ENCODE measurements at places on chromosomes 1 and 21. TPM values are rescaled to one million over a fixed set of nuclear protein-coding genes. Genes with fewer than 3 reads are reported as not detected.

Gene EXO1
- total RNA-seq, result 6.3 TPM

Gene LGALS8
- 63.9 TPM for total RNA-seq

Gene GOLT1A
- not detected for total RNA-seq

Gene SPATA46
- total RNA-seq, result not detected

Gene PLEKHN1
- total RNA-seq, result 0.25 TPM

Gene PROK1
- total RNA-seq, result not detected

Gene RYR2
- not detected for total RNA-seq

Gene SELENBP1
- total RNA-seq, result 125 TPM

Gene APH1A
- 88.6 TPM for total RNA-seq

Gene IL24
- not detected for total RNA-seq

Gene DMRTA2
- total RNA-seq, result 0.13 TPM

Gene DAB1
- under 0.01 TPM for total RNA-seq

Gene LAMC1
- 914 TPM for total RNA-seq

Gene BATF3
- total RNA-seq, result 2.8 TPM

Gene IARS2
- total RNA-seq, result 124 TPM

Gene AIM2
- not detected for total RNA-seq

Gene PRKAA2
- 7.3 TPM for total RNA-seq

Gene BCAR3
- total RNA-seq, result 18.2 TPM

Gene RGS1
- total RNA-seq, result not detected

All from aortic smooth muscle cell (primary cell).